Mammary epithelial cell (primary cell): ENCODE measurements at places on chromosomes 13 and 19. TPM values are rescaled to one million over a fixed set of nuclear protein-coding genes. Genes with fewer than 3 reads are reported as not detected.

Gene CD79A
- 0.08 TPM for polyA plus RNA-seq

Gene CRX
- not detected for polyA plus RNA-seq

Gene CGB5
- not detected for polyA plus RNA-seq

Gene FUT1
- 6.4 TPM for polyA plus RNA-seq

Gene FARSA
- polyA plus RNA-seq = 67.8 TPM

Gene USF2
- polyA plus RNA-seq = 73.9 TPM
